Stimulated activated naive CD8-positive, alpha-beta T cell treated with anti-CD3 and anti-CD28 coated beads, Interleukin-15, amount 100 ng/mL, for 72 hours (primary cell): ENCODE measurements at places on chromosomes 1 and 21.

- DNase-seq, result no peak
Observed at GRCh38 chr1:203153051-203153988, 22.3 kb downstream of the MYBPH start.

DNA sequence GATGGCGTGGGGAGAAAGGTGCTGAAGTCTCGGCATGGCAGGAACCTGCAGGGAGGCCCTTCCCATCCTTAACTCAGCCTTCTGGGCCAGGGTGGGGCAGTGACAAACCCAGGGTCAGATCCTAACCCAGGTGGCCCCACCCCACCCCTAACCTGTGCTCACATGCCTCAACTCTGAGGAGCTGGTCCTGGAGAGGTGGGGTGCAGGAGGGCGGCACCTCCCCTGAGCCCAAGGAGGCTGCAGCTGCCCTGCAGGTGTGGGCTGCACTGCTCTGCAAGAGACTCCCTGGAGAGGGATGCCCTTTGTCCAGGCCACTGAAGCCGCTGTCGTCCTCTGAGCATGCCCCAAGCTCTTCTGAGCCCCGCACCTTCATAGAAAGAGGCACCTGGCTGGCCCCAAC, 15.2 kb upstream of the ADAMTSL4 start:
- no peak for DNase-seq

GRCh38 chr1:24070821-24071393, 41.0 kb downstream of the MYOM3 start:
- peak; percentile 72 for DNase-seq

- no peak for DNase-seq
Observed at GRCh38 chr1:180218806-180219765, 11.0 kb upstream of the LHX4 start.

- DNase-seq, result peak; percentile 32
Observed at GRCh38 chr1:36161641-36162531, 5.9 kb downstream of the MAP7D1 start.

DNA sequence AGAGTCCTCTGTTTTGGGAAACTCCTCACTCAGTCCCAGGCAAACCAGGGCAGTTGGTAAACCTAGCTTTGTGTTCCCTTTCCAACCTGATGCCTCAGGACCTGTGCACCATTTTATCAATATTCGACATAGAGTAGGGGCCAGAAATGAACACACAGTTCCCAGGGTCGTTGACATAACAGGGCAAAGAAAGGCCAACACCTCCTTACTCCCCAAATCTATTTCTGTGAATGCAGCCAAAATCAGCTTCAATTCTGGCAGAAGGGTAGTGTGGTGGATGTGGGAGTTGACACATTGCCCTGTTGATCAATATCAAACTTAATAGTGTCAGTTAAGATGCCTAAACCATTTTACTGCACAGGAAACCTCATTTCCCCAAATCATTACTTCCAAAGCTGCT, 104.6 kb upstream of the SPATA6 start:
- DNase-seq, result no peak

- no peak for DNase-seq
Observed at GRCh38 chr1:52727114-52727586, 897 bp downstream of the ZYG11B start.

- no peak for DNase-seq
Observed at GRCh38 chr1:96220651-96221050, 500.9 kb upstream of the PTBP2 start.

GRCh38 chr1:217969428-217969827, 315.7 kb upstream of the RRP15 start:
- DNase-seq, result no peak

- no peak for DNase-seq
Observed at GRCh38 chr1:167054946-167055630, 35.1 kb downstream of the GPA33 start.

DNA sequence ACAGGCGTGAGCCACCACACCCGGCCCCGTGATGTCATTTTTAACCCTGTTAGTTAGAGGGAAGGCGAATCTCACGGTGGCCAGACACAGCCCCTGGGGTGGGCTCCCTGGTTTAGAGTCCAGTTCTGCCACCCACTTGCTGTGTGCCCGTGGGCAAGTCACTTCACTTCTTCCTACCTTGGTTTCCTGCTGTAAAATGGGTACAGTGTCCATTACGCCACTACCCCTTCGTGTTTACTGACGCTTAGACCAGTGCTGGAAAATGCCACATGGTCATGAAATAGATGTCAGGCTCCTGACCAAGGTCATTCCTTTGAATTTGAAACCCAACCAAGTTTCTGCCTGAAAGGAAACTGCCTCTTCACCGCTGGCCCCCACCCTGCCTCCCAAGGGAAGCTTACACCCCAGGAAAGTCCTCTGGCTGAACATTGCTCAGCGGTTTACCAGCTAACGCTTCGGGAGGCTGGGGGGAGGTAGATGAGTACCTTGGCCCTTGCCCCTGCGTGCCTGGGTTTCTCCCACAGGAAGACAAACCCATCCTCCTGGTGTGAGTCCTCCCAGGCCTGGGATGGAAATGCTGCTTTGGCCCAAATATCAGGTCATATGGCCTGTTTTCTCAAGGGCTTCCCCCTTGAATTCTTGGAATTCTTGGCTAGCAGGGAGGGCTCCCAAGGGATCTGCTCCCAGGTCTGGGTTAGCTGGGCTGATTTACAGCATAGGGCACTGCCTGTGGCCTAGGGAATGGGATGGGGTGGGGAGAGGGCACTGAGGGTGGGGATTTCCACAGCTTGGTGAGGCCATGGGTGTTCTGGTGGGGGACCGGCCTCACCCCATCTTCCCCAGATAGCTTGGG, 7.6 kb upstream of the AADACL4 start:
- DNase-seq, result no peak

- no peak for DNase-seq
Observed at GRCh38 chr1:18057623-18058022, 50.0 kb upstream of the IGSF21 start.

DNA sequence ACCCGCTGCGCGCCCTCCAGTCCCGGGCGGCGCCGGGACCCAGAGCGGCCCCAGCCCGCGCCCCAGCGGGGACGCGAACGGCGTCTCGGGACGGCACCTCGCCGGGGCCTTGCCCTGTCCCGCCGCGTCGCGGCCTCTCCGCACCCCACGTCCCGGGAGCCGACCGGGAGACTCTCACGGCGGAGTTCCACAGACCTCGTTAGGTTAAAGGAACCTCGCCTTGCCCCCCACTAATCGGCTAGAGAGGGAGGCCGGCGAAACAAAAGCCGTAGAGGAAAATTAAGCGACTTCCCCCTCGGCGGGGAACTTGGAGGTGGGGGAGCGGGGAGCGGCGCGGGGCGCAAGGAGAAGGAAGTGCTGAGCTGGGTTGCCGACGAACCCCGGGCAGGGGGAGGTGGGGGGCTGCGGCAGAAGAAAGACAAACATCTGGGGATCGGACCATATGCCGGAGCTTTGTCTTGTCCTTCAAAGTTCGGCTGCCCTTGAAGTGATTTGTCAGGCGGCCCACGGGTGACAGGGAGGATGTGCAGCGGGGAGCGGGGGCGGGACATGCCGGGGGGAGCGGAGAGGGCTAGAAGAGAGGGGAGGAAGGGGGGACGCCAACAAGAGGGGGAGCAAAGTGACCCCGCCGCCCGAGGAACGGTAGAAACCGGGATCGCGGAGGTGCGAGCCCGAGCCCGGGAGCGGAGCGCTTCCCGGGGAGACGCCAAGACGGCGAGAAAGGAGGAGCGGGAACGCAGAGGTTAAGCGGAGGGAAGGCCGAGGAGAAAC, 120.0 kb upstream of the RRP15 start:
- DNase-seq, result no peak

- no peak for DNase-seq
Observed at GRCh38 chr1:67869233-67869632, 36.0 kb upstream of the GNG12 start.

- peak; percentile 5 for DNase-seq
Observed at GRCh38 chr21:30434033-30434631, 4.1 kb downstream of the KRTAP13-4 start.

DNA sequence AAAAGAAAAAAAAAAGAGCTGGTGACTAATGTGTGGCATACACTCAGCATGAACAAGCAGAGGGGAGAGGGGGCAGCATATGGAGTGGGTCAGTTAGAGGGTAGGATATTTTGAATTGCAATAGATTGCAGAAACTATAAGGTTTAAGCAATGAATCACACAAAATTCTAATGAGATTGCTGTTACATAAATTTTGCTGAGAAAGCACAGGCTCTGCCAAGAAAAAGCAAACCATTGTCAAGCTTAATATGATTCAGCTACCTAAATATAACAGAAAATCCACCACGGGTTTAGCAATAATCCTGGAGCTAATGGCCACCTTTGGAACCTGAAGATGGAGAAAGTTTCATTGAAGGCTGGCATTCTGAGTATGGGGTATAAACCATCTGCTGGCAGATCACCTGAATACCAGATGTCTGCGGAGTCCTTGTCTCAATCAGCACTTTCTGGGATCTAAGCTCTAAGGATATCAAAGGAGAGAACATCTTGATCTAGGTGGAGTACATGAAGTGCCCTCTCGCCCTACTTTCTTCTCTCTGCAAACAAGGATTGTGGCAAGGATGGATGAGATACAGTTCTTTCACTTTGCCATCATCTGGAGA, 30.3 kb upstream of the ANGPTL7 start:
- no peak for DNase-seq
